ENCODE measurements at places on chromosomes 2 and 18. TPM values are rescaled to one million over a fixed set of nuclear protein-coding genes. Genes with fewer than 3 reads are reported as not detected.

Gene MGAT4A
- under 0.01 TPM for total RNA-seq

GRCh38 chr2:19802086-19802841 is 99.5 kb downstream of the TTC32 start:
- peaks cover 4% of the 10 kb centered on the region for H3K27me3 ChIP-seq
- peak; percentile 50 for DNase-seq
- no peak overlapping the region for H3K4me3 ChIP-seq
- peak overlapping the region; percentile 55 for H3K27ac ChIP-seq
- H3K36me3 ChIP-seq = no peaks in the 10 kb centered on the region

- no peak for DNase-seq
- H3K36me3 ChIP-seq = no peaks in the 10 kb centered on the region
- H3K4me3 ChIP-seq = no peak overlapping the region
- H3K27me3 ChIP-seq = no peaks in the 10 kb centered on the region
- no peaks in the 10 kb centered on the region for H3K4me1 ChIP-seq
- H3K27ac ChIP-seq = no peak overlapping the region
Measured at GRCh38 chr2:182628916-182629315, 87.1 kb upstream of the DNAJC10 start.

Gene NAT8
- total RNA-seq = not detected

GRCh38 chr2:144439993-144440392 is 79.9 kb downstream of the ZEB2 start:
- H3K36me3 ChIP-seq = 0 out of 2 replicates have a peak, but pooled peaks cover 1% of the 10 kb centered on the region
- peaks cover 4% of the 10 kb centered on the region for H3K4me1 ChIP-seq
- no peak overlapping the region for H3K4me3 ChIP-seq
- H3K27me3 ChIP-seq = no peaks in the 10 kb centered on the region
- DNase-seq = no peak

DNA sequence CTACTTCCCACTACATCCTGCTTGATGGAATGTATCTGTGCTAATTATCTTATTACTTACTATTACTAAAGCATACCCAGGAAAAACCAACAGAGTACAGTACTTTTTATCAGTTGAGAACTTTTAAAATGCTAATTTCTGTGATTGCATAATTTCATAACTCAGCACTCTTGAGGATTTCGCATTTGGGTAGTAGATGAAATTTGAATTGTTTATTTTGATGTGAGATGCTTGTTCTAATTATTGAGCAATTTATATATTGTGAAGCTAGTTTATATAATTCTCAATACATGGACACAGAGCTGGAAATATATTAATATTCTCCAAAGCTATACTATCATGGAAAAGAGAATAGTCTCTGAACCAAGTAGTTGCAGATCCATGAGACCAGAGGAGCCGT is 104.5 kb upstream of the SP5 start:
- H3K27ac ChIP-seq = no peak overlapping the region
- no peak overlapping the region for H3K4me3 ChIP-seq
- H3K4me1 ChIP-seq = no peaks in the 10 kb centered on the region

DNA sequence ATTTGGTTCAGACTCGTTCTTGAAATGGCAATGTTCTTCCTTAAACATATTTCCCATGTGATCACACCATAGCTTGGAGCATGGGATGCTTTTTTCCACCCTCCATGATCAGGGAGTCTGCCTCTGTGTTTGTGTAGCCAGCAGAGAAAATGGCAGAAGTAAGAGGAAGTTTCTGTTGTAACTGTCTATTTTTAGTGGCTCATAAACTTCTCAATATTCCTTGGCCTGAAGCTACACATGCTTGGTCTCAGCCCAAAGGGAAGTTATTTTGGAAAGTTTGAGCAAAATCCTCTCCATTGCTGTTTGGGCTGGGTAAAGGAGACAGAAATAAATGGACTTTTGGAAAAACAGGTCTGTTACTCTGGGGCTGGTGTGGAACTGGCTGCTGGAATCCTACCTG is 33.4 kb upstream of the ITGA6 start:
- peaks cover 3% of the 10 kb centered on the region for H3K27me3 ChIP-seq
- H3K36me3 ChIP-seq = no peaks in the 10 kb centered on the region
- no peak overlapping the region for H3K4me3 ChIP-seq
- H3K27ac ChIP-seq = no peak overlapping the region

GRCh38 chr2:166067229-166067628 is 60.6 kb downstream of the SCN1A start:
- no peak overlapping the region for H3K27ac ChIP-seq
- no peaks in the 10 kb centered on the region for H3K4me1 ChIP-seq
- no peaks in the 10 kb centered on the region for H3K27me3 ChIP-seq
- DNase-seq = no peak
- H3K4me3 ChIP-seq = no peak overlapping the region

- no peaks in the 10 kb centered on the region for H3K27me3 ChIP-seq
- no peaks in the 10 kb centered on the region for H3K36me3 ChIP-seq
- peak; percentile 43 for DNase-seq
- no peak overlapping the region for H3K27ac ChIP-seq
- peaks cover 6% of the 10 kb centered on the region for H3K4me1 ChIP-seq
Measured at GRCh38 chr18:44838971-44839666, 158.4 kb downstream of the SETBP1 start.

GRCh38 chr2:204503869-204504268 is 41.4 kb upstream of the PARD3B start:
- H3K27ac ChIP-seq = no peak overlapping the region
- no peaks in the 10 kb centered on the region for H3K27me3 ChIP-seq
- no peaks in the 10 kb centered on the region for H3K36me3 ChIP-seq
- peak; percentile 79 for DNase-seq
- H3K4me3 ChIP-seq = no peak overlapping the region

DNA sequence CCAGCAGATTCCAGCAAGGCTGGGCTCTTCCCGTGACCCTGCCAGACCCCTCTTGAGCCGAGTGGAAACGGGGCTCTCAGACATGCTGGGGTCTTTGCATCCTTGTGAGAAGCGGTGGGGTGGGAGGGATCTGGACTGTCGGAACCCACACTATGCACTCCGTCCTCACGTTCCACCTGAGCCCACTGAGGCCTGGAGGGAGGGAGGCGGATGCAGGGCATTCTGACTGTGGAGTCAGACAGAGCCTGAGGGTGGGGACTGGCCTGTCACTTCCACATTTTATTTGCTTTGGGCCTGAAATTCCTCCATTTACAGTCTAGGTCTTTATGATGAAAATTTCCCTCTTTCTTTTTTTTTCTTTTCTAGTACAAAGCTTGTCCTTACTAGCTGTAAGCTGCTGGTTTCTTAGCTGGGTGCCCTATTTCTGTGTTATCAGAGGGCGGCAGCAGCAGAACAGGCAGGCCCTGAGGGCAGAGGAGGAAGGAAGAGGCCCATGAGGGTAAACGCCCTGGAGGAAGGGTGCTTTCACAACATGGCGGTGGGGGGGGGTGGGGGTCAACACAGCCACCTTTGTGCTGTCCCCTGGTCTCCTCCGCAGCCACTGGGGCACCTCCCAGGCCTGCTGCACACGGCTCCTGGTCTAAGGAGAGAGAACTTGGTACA is 373.5 kb upstream of the MYT1L start:
- no peak overlapping the region for H3K27ac ChIP-seq
- no peaks in the 10 kb centered on the region for H3K4me1 ChIP-seq
- no peaks in the 10 kb centered on the region for H3K27me3 ChIP-seq
- no peaks in the 10 kb centered on the region for H3K36me3 ChIP-seq
- no peak overlapping the region for H3K4me3 ChIP-seq
- DNase-seq = no peak

DNA sequence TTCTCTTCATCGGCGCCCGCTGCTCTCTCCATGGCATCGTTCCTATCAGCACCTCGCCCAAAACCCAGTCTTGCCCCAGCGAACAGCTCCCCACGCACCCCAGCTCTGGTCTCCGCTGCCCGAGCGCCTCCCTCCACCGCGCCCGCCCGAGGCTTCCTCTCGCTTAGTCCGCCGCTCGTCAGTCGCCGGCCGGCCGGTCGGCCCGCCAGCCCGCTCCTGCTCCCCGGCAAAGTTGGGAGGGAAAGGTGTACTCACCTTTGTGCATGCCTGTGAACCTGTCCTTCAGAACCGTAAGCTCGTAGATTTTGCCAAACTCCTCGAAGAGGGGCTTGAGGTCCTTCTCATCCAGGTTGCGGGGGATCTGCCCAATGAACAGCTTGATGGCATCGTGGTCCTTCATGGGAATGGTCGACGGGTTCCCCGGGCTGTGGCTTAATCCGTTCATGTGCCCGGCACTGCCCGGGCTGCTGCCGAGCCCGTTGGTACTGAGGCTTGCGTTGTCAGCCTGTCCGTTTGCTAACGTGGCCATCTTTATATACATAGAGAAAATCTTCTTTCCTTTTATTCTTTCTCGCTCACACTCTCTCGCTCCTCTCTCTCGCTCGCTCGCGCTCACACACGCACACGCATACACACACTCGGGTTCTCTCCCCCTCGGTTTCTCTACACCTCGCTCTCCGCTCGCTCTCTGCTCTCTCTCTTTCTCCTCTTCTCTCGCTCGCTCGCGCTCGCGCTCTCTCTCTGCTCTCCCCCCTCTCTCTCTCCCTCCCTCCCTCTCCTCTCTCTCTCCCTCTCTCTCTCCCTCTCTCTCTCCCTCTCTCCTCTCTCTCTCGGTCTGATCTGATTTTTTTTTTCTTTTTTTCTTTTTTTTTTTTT is at the start of gene CELF4:
Gene CELF4, minus strand, starts transcription at position 698 of the 876 bp plus-strand sequence.
- peaks cover 46% of the 10 kb centered on the region for H3K27me3 ChIP-seq
- H3K4me3 ChIP-seq = peak within 1 kb of the TSS; percentile 24
- no peak for DNase-seq
- H3K4me1 ChIP-seq = peaks cover 1% of the 10 kb centered on the region

DNA sequence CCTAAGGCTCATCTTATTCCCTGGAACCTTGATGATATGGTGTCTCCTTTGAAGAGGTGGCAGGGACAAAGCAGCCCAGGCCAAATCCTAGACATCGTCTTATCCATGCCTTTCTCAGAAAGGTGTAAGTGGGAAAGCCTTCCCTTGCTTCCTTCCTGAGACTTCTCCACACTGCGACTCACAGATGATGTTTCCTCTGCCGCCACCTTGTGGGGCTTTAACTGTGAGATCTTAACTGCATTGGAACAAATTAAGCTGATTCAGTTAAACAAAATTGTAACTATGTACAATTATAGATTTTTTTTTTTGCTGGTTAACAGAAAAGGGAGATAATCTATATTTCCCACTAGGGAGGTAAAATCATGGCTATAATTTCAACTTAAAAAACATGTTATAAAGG is 10.0 kb upstream of the GCA start:
- no peak overlapping the region for H3K4me3 ChIP-seq
- DNase-seq = peak; percentile 33
- peaks cover 2% of the 10 kb centered on the region for H3K27me3 ChIP-seq
- no peak overlapping the region for H3K27ac ChIP-seq

Gene CROCC2
- not detected for total RNA-seq

Gene RETSAT
- total RNA-seq = 25.0 TPM

Gene ABCG5
- not detected for total RNA-seq

Gene CAMKMT
- total RNA-seq = 6.8 TPM

DNA sequence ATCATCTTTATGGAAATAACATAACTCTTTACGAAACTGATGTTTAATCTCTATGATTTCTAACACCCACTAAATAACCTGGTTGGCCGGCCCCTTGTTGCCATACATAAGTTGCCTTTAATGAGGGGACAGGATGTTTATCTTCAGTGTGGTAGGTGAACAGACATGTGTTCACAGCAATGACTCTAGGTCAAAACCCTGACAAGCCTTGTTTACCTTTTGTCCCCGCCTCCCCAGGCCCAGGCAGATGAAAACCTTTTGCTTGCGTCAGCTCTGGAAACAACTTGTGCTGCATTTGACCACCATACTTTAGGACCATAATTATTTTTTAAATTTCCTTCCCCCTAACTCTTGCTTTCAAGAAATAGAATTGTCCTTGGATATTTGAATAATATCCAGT is 2.9 kb upstream of the DSG4 start:
- no peaks in the 10 kb centered on the region for H3K27me3 ChIP-seq
- no peak overlapping the region for H3K27ac ChIP-seq
- H3K4me3 ChIP-seq = no peak overlapping the region
- DNase-seq = no peak

DNA sequence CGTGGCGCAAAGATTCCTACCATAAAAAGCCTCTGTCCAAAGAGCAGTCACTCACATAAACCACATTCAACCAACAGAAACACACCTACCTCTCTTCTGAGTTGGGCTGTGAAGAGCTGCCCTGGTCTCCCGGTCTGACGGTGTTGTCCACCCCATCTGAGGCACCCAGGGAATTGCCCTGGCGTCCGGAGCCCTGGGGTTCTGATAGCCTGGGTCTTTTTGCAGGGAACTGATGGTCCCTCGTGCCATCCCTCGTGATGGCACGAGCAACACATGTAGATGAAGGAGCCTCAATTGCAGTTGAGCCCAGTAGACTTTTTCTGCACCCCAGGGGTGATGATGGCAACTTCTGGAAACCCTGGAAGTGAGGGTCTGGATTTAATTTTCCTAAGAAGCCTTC is 13.8 kb downstream of the HJURP start:
- no peak overlapping the region for H3K27ac ChIP-seq
- H3K4me1 ChIP-seq = peaks cover 2% of the 10 kb centered on the region
- H3K36me3 ChIP-seq = peaks cover 22% of the 10 kb centered on the region

- peak overlapping the region; percentile 88 for H3K27ac ChIP-seq
- peaks cover 25% of the 10 kb centered on the region for H3K4me1 ChIP-seq
- no peaks in the 10 kb centered on the region for H3K27me3 ChIP-seq
- peak; percentile 96 for DNase-seq
- H3K4me3 ChIP-seq = no peak overlapping the region
Measured at GRCh38 chr2:30300456-30301221, 69.3 kb downstream of the LBH start.

Gene TP53I3
- 26.9 TPM for total RNA-seq

Gene EGR4
- total RNA-seq = not detected

DNA sequence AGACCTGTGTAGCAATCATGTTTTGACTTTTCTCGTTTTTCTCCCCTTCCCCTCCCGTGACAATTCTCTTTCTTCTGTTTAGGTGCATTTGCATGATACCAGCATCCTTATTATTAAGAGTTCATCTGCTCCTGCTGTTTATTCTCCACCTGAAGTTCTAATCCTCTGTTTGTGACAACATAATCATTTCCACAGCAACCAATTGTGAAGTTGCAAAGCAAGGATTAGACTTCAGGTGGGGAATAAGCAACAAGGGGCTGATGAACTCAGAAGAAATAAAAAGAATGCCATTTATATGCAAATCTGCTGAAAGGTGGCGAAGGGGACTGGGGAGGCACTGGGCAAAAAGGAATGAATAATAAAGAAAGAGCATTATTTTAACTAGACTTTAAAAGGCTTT is 124.8 kb upstream of the LINC00305 start:
- no peak overlapping the region for H3K27ac ChIP-seq
- no peak for DNase-seq
- H3K36me3 ChIP-seq = no peaks in the 10 kb centered on the region
- no peaks in the 10 kb centered on the region for H3K27me3 ChIP-seq
- no peak overlapping the region for H3K4me3 ChIP-seq

Gene RAB6D
- not detected for total RNA-seq

- no peak overlapping the region for H3K4me3 ChIP-seq
- no peaks in the 10 kb centered on the region for H3K36me3 ChIP-seq
- no peaks in the 10 kb centered on the region for H3K4me1 ChIP-seq
- no peak overlapping the region for H3K27ac ChIP-seq
Measured at GRCh38 chr2:127187081-127187775, 32.9 kb downstream of the CYP27C1 start.

Data from IMR-90 (cell line).